MG63 (cell line): ENCODE measurements at places on chromosomes 7 and 10. TPM values are rescaled to one million over a fixed set of nuclear protein-coding genes. Genes with fewer than 3 reads are reported as not detected.

The EVX1 gene
- total RNA-seq, result not detected in 2 replicates

The OR2A12 gene
- not detected in 2 replicates for total RNA-seq

The HNRNPA2B1 gene
- total RNA-seq, result 151 and 216 TPM in 2 replicates

The GOLGA7B gene
- 0.20 TPM in 1 of 2 replicates, not detected in the other for total RNA-seq

The MCM10 gene
- 16.3 and 27.8 TPM in 2 replicates for total RNA-seq

The CFAP43 gene
- 0.89 TPM in 1 of 2 replicates, not detected in the other for total RNA-seq

The SFMBT2 gene
- 0.03 TPM in 1 of 2 replicates, not detected in the other for total RNA-seq

The PLEKHS1 gene
- not detected in 2 replicates for total RNA-seq

The NEURL1 gene
- not detected in 2 replicates for total RNA-seq

The DGKB gene
- total RNA-seq, result not detected in 2 replicates

The CLDN3 gene
- not detected in 2 replicates for total RNA-seq

The IGFBP1 gene
- total RNA-seq, result not detected in 2 replicates

The SORBS1 gene
- total RNA-seq, result 0.03 TPM in 1 of 2 replicates, not detected in the other

The PLAC9 gene
- total RNA-seq, result 2.8 and 3.8 TPM in 2 replicates

The METTL27 gene
- not detected in 2 replicates for total RNA-seq

The WNT16 gene
- total RNA-seq, result not detected in 2 replicates

The ELOVL3 gene
- total RNA-seq, result 0.15 TPM in 1 of 2 replicates, not detected in the other

The CRHR2 gene
- total RNA-seq, result not detected in 2 replicates

The SPDYE8 gene
- total RNA-seq, result not detected in 2 replicates

The BMS1 gene
- total RNA-seq, result 20.6 and 22.0 TPM in 2 replicates

The LIPK gene
- not detected in 2 replicates for total RNA-seq

The GRID2IP gene
- not detected in 2 replicates for total RNA-seq

The PNLIPRP2 gene
- not detected in 2 replicates for total RNA-seq

The TBC1D12 gene
- total RNA-seq, result 7.2 TPM in 2 replicates

The CDHR1 gene
- not detected in 2 replicates for total RNA-seq

The GPR26 gene
- not detected in 2 replicates for total RNA-seq

The CREB5 gene
- total RNA-seq, result 18.5 and 19.4 TPM in 2 replicates

The UBE2H gene
- 21.2 and 53.5 TPM in 2 replicates for total RNA-seq

The CPXM2 gene
- total RNA-seq, result 0.52 and 0.92 TPM in 2 replicates

The MSMB gene
- total RNA-seq, result not detected in 2 replicates

The INSYN2A gene
- total RNA-seq, result not detected in 2 replicates

The PCGF6 gene
- 19.5 and 31.0 TPM in 2 replicates for total RNA-seq

The NPC1L1 gene
- 0.07 TPM in 1 of 2 replicates, not detected in the other for total RNA-seq

The AIMP2 gene
- 88.9 and 121 TPM in 2 replicates for total RNA-seq

The MRLN gene
- total RNA-seq, result not detected in 2 replicates

The AKR1C8 gene
- not detected in 2 replicates for total RNA-seq

The PDE1C gene
- 32.4 and 50.1 TPM in 2 replicates for total RNA-seq

The UCMA gene
- total RNA-seq, result not detected in 2 replicates

The CALML5 gene
- not detected in 2 replicates for total RNA-seq

The ODAD2 gene
- 3.9 TPM in 2 replicates for total RNA-seq

The CCDC126 gene
- 6.3 and 10.7 TPM in 2 replicates for total RNA-seq

The SH2D4B gene
- total RNA-seq, result not detected in 2 replicates

The MGAM2 gene
- not detected in 2 replicates for total RNA-seq

The PCLO gene
- not detected in 2 replicates for total RNA-seq

The MMP21 gene
- not detected in 2 replicates for total RNA-seq

The C1GALT1 gene
- total RNA-seq, result 16.3 and 58.8 TPM in 2 replicates

The ERVW-1 gene
- total RNA-seq, result not detected in 2 replicates

The DDIT4 gene
- total RNA-seq, result 260 and 266 TPM in 2 replicates

The IL6 gene
- total RNA-seq, result 5.2 and 13.7 TPM in 2 replicates
